ENCODE measurements at places on chromosomes 2 and 18.

- DNase-seq: no peak
Measured at GRCh38 chr2:100940766-100941645, 61.1 kb upstream of the RPL31 start.

DNA sequence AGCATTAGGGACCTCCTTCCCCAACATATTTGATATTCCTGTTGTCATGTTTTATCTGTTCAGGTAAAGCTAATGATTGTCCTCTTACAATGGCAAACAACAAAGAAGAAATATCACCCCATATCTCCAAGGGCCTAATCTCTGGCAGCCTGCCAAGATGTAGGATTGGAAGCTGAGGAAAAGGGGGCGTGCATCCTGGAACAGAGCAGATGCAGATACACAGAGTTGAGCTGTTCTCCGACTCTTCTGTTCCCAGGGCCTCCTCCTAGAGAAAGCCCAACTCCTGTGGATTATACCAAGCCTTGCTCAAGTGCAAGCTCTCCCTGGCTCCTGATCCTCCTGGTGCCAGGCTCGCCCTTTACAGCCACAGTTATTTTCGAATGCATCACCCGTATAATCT is 35.2 kb upstream of the CD207 start:
- DNase-seq: no peak

DNA sequence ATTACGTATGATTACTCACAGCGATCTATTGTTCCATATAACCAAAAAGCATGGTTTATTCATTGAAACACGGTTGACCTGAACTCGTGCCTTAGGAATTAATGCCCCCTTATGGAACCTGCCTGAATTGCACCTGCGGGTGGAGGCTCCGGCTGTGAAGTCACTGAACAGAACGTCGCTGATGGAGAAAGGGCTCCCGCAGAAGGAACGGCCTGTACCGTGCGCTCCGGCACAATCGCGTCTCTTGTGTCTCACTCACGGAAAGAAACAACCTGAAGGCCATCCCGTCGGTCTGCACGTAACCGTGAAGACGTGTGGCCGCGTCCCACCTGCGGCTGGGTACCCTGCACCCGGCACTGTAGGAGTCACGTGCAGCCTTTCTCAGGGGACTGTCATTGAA is 133.1 kb downstream of the NFATC1 start:
- peak; percentile 82 for DNase-seq

DNA sequence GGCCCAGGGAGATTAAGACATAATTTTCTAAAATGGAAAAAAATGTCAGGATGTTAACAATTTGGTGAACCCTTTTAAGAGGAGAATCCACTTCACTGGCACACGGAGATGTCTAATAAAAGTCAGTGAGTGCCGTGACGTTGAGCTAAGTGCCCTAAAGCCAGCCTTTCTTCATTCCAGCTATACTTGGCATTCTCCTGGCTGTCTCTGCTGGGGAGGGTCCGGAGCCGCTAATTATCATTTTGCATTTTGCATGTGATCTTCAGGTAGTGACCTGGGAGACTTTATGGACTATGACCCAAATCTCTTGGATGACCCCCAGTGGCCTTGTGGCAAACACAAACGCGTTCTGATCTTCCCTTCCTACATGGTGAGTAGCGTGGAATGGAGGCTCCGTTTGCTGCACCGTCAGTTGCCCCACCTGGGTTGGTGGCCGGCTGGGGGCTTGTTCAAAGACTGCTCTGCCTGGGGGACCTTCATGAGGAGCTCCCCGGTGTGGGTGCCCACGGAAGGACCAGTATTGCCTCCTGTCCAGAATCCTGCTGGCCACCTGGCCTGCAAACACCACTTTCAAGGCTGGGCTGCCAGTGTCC is 101.7 kb downstream of the CABLES1 start:
- no peak for DNase-seq

DNA sequence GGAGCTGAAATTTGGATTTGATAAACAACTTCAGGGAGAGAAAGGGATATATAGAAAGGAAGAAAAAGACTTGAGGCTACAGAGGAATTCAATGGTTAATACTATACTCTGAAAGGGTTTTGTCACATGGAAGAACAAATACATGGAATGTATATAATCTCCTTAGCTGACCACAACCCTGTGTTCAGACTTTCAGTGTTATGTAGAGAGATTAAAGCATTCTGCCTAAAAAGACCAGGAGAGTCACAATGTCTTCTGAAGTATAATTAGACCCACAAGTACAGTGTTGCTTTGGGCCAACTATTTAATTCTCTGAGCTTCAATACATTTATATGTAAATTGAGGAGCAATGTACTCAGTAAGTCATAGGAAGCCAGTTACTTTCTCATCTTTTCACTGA is 123.8 kb upstream of the FSHR start:
- DNase-seq: no peak

- no peak for DNase-seq
Measured at GRCh38 chr2:216392018-216392562, 19.8 kb upstream of the MARCHF4 start.

DNA sequence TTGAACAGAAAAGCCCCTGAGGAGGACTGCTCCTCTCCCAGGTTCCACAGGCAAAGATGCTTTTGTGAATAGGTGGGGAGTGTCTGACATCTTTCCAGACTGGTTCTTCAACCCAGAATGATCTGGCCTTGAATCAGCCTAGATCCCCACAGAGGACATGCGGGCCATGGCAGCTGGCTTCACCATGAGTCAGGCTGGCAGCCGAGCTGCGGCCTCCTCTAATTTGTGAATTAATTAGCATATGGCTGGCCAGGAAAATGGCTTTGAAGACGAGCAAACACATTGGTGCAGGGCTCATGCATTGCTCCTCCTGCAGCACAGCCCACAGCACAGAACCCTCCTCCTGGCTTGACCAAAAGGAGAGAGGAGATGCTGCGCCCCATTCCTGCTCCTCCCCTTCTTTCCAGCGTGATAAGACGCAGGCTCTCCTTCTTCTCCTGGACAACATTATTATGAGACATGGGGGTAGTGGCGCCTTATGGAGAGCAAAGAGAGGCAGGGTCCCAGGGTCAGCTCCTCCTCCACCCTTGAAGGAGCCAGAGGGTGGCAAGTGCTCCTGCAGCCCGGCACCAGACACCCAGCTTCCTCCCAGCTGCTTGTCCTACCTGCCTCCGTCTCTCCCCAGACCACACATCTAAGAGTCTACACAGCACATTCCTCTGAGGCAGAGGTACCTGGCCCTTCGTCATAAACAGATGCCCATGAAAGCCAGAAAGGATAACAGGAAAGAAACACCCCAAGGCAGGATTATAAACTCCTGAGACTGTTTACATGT is 66.7 kb downstream of the EDAR start:
- no peak for DNase-seq

- DNase-seq: no peak
Measured at GRCh38 chr2:1521878-1522830, 108.9 kb downstream of the TPO start.

DNA sequence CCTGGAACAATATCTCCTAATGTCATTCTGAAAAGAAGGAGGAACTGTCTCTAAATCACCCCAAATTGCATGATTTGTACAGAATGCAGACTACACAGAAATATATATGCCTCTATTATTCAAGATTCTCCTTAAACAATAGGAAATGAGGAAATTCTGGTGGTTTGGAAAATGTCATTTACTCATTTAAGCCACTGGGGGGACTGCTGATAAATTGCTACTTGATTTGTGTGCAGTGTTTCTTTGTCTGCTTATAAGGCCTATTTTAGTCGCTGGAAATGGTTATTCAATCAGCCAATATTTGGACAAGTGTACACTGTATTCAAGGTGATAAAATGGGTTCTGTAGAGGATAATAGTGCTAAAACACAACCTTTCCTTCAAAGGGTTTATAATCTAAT is 801.9 kb upstream of the CELF4 start:
- DNase-seq: no peak

GRCh38 chr2:172329774-172330671 is 97.4 kb upstream of the ITGA6 start:
- no peak for DNase-seq

DNA sequence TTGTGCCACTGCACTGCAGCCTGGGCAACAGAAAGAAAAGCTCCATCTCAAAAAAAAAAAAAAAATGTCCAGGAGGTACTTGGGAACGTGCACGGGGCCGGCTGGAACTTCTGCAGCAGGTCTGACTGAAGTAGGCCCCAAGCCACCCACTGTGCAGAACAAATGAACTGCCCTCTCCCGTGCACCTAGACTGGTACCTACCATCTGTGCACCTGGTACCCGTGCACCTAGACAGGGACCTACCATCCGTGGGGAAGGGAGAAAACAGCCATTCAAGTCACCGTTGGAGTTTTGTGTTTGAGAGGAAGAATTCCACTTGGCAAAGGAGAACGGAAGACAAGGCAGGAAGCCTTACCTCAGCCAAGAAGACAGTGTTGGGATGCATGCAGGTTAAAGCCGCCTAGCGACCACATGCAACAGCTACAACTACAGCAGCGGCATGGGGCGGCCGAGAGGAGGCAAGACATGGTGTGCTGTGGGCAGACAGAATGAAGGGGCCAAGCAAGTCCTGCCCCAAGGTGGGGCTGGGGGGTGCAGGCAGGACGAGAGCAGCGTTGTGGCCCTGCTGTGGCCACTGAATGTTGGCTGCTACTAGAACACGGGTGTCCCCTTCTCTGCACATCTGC is 16.1 kb downstream of the ST3GAL5 start:
- DNase-seq: no peak

DNA sequence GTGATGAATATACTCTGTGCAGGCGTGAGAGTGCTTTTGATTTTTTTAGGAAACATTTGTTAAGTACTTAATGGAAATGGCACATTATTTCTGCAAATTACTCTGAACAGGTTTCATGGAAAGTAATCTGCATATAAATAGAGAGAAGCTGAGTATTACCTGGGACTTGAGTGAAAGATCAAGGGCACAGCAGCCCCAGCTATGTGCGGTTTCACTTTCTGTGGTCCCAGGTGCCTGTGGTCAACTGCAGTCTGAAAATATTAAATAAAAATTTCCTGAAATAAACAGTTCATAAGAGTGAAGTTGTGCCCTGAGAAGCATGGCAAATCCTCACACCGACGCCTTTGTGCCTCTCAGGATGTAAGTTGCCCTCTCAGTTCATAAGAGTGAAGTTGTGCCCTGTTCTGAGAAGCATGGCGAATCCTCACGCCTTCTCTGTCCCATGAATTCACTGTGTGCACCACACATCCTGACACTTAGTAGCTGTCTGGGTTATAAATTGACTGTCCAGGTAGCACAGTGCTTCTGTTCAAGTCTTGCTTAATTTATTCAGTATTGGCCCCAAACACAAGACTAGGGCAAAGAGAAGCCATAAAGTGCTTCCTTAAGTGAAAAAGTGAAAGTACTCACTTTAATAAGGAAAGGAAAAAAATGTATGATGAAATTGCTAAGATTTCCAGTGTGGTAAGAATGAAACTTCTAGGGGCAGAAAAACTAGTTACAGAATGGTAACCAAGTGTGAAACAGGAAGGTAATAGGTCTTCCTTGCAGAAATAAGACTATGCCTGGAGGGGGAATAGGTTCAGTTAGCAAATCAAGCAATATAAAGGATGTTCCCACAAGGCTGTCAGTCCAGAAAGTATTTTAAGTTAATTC is 4.3 kb upstream of the SNTG2 start:
- DNase-seq: no peak

GRCh38 chr2:218811382-218811781 is 20.2 kb downstream of the PRKAG3 start:
- DNase-seq: no peak

DNA sequence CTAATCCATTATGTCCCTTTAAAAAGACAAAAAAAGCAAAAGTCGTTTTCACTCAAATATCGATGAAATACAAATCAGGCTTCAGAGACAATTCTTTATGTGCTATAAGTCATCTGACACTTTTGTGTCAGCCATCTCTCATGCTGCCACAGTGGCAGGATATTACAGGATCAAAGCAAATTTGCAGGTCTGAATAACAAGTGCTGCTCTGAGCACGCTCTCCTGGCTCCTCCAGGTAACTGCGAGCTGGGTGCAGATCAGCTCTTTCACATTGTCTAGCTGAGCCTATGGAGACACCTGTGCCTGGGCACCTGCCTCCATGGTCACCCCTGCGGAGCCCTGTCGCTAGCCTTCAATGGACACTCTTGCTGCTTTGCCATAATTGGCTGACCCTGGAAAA is 250.2 kb upstream of the RAB12 start:
- peak; percentile 63 for DNase-seq

- no peak for DNase-seq
Measured at GRCh38 chr18:1438458-1438910, 533.8 kb downstream of the ADCYAP1 start.

GRCh38 chr2:118686346-118686745 is 161.1 kb downstream of the EN1 start:
- DNase-seq: no peak

All from NCI-H748 treated with DMSO at 0.1 percent for 48 hours (cell line).